ENCODE measurements at places on chromosomes 4 and X.

GRCh38 chr4:8468746-8469535, 28.4 kb downstream of the TRMT44 start:
- peak; percentile 66 for DNase-seq

DNA sequence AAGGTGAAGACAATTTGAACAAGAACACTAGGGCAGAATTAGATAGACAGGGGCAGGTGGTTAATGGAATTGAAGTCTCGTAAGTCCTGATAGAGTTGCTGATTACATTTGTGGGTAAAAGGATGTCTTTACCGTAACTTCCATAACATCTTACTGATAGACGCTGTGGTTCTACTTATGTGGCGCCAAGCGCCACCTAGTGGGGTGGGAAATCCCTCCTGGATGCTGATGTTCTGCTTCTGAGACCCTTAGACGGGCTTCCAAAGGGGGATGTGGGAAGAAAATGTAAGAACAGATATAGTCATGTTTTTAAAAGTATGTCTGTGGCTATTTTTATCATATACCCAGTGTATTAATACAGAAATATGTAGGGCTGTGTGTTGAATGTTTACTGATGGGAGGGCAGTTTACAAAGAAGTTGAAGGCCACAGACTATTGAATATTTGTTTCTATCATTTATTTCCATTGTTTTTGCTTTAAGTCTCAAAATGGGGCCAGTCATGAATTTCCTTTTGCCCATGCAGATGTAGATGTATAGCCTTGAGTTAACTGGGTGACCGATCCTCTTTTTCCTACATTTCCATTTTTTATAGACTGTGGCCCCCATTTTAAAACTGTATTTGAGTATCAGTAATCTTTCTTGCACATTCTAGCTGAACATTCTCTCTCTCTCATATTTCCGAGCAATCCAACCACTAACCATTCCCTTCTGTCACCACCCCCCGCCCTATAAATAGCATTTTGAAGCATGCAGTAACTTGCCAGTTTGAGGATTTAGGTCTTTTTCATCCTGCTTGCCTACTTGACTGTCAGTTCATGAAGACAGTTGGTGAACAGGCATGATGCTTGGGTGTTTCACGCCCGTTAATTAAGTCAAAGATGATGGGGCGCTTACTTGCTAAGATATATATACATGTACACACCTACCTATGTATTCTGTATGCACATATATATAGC, 12.1 kb upstream of the TLR8 start:
- peak; percentile 37 for DNase-seq

DNA sequence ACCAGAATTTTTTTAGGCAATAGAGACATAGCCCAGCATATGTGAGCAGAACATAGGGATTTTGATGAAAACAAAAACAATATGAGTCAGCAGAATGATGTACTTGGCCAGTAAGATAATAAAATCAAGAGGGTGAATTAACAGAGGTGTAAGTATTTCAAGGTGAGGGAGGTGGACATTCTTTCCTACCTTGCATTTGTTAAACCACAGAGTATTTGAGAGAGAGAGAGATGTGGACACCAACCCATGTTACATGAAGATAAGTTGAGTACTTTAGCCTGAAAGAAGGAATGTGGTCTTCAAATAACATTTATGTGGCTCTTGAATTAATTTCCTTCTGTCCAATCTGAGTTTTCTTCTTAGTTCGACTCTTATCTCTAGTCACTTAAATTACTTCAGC, 68.6 kb downstream of the DIAPH2 start:
- no peak for DNase-seq

DNA sequence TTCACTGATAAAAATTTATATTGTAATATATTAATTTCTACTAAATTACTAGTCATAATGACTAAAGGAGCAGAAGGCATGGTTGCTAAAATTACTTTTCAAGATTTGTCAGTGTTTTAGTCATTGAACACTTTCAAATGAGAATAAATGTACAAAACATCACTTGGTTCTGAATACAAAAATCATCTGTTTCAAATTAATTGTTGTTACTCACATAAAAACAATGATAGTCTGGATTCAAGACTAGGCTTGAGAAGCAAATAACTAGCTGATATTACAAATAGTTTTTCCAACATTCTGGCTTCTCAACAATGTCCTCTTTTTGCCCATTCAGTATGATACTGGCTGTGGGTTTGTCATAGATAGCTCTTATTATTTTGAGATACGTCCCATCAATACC, 112.5 kb downstream of the ANAPC10 start:
- no peak for DNase-seq

DNA sequence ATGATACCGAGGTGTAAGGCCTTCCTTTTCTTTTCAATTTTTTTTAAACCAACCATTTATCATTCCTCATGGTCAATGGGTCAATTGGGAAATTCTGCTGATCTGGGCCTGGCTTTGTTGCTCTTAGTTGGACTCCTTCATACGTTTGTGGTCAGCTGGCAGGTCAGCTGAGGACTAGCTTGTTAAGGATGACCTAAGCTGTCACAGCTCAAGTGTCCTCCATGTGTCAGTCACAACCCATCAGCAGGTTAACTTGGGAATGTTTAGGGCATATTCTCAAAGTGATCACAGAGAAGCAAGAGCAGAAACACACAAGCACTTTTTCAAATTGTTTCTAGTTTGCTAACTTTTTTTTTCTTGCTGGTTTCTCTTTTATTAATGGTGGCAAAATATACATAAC, 117.4 kb upstream of the MAB21L2 start:
- no peak for DNase-seq

GRCh38 chr4:10703156-10703555, 18.6 kb upstream of the CLNK start:
- no peak for DNase-seq

GRCh38 chrX:29941287-29941686, 274.1 kb upstream of the MAGEB2 start:
- peak; percentile 26 for DNase-seq

GRCh38 chr4:99998062-99998867, 48.2 kb upstream of the H2AZ1 start:
- peak; percentile 55 for DNase-seq

DNA sequence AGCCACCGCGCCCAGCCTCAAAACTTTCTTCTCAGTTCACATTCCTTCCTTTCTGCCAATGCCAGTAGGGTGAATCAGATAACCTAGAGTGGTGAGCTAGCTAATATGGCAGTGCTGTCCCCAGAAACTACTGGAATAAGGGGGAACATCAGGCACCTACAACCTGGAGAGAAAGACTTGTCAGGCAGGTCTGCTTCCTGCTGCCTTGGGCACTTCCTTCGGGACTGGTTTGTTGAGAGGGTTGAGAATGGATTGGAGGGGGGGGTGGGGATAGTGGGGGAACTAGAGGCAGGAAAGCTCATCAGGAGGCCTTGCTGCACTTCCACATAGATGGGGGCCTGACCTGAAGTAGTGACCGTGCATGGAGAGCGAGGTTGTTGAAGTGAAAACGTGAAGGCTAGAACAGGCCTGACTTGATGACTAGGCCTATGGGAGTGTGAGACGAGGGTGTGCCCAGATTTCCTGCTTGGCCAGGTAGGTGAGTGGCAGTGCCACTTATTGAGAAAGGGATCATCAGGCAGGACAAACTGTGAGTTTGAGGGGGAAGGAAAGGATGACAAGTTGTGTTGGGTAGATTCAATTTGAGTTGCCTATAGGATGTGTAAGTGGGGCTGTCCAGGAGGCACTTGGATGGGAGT, 33.4 kb downstream of the SLC25A5 start:
- no peak for DNase-seq

GRCh38 chrX:1444561-1445500, 7.9 kb downstream of the ASMTL start:
- no peak for DNase-seq

DNA sequence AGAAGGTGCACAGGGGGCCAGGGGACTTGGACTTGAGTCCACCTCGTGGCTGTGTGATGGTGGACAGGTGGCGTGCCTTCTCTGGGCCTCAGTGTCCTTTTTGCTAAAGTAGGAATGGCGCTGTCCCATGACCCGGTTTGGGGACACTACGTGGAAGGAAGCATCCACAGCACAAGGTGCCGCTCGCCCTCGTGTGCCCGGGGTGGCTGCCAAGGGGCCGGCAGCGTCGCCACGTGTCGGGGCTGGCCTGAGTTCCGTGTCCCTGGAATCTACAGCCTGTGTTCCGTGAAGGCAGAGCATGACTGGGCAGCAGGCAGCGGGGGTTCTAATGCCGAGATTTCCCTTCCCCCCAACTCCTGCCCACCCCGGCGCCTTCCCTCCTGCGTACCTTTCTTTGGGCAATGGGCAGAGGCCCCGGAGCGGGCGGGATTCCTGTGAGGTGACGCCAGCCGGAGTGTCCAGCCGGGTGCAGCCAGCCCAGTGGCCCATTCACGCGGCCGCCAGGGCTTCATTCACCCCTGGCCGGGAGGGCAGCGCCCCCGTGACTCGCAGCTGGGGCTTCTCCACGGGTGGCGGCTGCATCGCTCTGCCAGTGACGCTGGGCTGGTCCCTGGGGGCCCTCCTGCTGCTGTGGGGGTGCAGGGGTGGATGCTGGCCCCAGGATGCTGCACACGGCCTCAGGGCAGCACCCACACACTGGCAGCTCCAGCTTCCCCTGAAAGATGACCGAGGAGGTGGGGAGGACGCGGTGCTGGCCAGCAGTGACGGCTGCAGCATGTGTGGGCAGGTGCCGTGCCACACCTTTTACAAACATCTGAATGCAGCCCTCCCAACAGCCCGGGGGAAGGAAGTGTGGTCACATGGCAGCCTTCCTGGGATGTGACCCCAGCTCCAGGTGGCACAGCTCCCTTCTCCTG, 21.2 kb downstream of the DOK7 start:
- no peak for DNase-seq

- DNase-seq: peak; percentile 29
Observed at GRCh38 chr4:152106113-152106763, 345.4 kb upstream of the GATB start.

DNA sequence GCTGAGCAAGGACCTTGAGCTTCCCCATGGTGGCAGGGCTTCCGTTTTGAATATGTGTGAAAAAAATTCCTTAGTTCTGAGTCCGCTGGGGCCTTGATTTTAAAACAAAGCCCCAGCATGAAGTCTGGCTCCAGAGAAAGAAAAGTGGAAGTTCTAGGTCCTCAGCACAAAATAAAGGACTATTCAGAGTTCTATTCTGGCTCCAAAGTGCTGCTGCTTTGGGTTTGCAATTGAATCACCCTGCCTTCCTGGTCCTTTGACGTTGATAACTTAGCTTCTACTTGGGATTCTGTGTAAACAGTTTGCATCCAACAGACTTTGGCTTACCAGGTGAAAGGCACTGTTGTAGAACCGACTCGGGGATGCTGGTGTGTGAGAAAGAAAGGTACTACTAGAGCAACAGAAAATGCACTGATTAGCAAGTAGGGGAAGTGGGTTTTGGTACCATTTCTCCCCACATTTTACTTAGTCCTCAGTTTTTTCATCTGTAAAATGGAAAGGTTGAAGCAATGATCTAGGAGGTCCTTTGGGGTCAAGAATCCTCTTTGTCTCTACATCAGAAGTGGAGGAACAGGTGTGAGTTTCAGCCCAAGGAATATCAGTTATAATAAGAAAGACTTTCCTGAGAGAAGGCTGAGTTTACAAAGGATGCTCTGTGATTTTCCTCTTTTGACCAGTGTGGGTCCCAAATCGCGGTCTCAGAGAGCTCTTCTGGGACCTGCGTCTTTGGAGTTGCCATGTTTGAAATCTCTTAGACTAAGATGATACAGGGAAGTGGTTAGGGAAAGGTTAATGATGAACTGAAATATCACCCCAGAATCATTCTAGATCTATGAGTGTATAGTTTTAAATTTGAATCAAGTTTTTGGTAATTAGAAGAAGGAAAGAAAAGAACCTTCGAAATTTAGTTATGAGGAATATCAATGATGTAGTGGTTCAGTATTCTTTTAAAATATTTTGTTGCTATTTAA, 28.2 kb downstream of the IGFBP7 start:
- DNase-seq: no peak

DNA sequence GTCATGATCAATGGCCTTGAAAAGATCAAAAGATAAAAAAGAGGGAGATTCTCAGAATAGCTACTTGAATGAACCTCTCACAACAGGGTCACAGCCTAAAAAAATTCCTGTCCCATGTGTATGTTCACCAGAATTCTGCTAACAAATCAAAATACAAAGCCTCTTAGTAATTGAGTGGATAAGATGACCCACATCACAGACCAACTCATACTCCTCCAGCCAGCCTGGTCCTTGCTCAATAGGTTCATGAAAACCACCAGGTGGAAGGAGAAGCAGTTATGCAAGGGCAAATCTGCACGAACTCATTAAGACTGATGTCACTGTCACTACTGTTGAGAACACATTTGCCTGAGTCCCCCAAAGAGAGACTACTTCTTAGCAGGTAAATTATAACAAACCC, 21.5 kb downstream of the WDFY3 start:
- no peak for DNase-seq

GRCh38 chr4:22072240-22072639, 123.7 kb upstream of the KCNIP4 start:
- DNase-seq: no peak

- no peak for DNase-seq
Observed at GRCh38 chr4:125084608-125085007, 230.1 kb upstream of the FAT4 start.

- no peak for DNase-seq
Observed at GRCh38 chrX:65406532-65406931, 128.1 kb downstream of the LAS1L start.

DNA sequence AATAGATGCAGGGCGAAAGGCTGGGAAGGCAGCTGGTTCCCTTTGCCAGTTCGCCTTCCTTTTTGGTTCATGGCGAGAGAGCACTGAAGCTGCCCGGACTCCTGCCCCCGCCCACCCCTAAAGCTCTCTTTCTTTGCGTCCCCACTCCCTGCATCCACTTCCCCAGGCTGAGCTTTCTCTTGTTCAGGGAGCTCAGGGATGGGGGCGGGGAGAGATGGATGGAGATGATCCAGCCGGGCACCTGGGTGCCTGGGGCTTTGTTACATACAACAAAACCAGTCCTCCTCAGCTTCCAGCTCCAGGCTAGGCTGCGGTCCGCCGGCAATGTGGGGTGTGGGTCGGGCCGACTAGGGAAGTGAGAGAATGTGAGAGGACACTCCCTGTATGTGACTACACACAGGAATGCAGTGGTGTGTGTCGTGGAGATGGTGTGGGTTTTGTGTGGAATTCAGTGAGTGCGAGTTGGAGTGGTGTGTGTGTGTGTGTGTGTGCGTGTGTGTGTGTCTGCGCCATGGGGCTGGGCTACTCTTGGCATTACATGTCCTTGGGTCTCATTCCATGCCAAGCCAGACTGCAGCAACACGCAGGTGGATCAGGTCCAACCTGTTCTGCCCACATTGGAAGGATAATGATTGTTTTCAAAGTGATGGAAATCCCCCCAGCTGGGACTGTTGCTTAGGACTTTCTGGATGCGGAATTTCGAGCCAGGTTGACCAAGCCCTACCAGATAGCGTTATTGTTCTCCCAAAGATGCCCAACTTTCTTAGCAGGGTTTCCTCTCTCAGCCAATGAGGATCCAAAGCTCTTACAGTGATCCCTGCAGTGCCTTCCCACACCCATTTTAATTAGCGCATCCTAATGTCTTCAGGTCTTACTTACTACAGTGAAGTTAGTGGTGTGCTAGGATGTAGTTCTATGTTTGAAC, 149.4 kb upstream of the CHRDL1 start:
- DNase-seq: peak; percentile 75

Data from brain (organoid and tissue), 16 donors.